Calu3 (cell line): ENCODE measurements at places on chromosomes 6 and 20. TPM values are rescaled to one million over a fixed set of nuclear protein-coding genes. Genes with fewer than 3 reads are reported as not detected.

C6orf52 gene
- not detected in 2 replicates for total RNA-seq

- DNase-seq = peak; percentile 46
These were observed 50.2 kb downstream of the STK35 start for GRCh38 chr20:2151858-2152281.

DNA sequence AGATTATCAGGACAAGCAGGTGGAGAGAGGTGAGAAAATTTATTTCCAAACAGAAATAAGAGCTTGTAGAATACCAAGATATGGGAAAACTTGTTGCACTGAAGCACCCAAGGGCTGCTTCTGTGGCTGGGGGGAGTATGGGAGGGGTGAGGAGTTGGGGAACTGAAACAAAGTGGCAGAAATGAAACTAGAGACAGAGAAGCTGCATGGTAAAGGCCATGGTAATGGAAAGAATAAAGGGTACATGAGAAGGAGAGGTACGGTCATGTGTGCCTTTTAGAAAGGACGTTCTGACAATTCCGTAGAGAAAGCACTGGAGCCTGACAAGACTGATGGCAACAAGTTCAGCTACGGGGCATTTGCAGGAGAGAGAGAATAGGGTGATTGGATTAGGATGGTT is 51.6 kb upstream of the RIN2 start:
- no peak for DNase-seq

DNA sequence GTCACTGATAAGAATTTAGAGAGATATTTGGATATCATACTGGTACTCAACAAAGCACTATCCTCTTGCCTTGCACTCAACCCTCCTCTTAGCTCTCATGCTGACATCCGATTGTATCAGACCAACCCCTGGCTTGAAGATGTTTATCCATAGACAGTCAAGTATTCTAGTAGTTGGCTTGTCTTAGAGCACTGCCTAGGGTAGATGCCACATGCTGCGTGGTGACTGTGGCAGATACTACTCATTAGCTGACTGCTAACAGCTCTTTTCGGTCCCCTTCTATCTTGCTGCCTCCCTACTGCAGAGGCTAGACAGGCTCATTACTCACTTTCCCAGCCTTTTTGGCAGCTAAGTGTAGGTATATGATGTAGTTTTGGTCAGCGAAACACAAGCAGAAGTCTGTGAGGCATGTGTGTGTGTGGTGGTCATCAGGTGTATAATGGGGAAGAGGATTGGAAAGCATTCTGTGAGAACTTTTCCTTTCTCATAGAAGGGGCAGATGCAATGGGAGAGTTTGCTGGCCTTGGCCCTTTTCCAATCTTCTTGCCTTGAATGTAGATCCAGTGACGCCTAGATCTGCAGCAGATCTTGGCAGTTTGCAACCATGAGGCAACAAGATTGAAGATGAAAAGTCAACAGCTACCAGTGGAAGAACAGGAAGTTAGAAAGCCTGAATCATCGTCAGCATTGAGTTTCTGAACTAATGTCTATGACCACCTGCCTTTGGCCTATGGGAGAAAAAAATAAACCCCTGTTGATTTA is 4.4 kb upstream of the IFNGR1 start:
- peak; percentile 12 for DNase-seq

ZBTB46 gene
- 2.5 and 3.2 TPM in 2 replicates for total RNA-seq

DNA sequence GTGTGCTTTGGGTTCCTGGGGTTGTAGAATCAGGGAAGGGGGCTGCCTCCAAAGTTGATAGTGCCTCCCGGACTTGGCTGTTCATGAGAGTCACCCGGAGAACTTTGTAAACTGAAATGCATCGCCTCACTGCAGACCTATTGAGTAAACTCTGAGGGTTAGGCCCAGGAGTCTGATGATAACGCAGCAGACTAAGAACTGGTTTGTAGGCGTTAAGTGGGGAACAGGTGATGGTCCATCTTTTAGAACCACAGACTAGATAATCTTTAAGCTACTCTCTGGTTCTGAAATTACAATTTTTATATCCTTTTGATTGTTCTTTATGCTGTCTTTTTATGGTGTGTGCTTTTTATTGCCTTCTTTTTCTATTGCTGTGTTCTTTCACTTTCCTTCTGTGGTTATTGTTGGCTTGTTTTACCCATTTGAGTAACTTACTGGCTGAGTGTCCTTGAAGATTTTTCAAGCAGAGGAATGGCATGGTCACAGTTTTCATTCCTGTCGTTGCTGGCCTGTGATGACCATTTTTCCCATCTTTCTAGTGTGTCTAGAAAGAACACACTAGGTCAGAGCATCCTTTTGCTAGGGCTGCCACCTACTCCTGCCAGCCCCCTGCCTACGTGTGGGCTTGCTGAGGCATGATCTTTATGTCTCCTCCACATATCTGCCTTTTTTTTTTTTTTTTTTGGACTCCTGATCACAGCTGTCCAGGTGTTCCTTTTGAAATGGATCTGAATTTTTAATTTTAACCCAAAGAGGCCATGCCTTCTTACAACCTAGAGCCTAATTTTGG is 30.9 kb downstream of the LRRC1 start:
- DNase-seq = no peak

- peak; percentile 22 for DNase-seq
These were observed 425.1 kb upstream of the JAG1 start for GRCh38 chr20:11098888-11099287.

GRCh38 chr6:91279740-91280493 is 693.0 kb upstream of the MAP3K7 start:
- DNase-seq = no peak

LYRM2 gene
- 36.8 and 37.6 TPM in 2 replicates for total RNA-seq

GRCh38 chr20:60446267-60447111 is 488.3 kb downstream of the CDH26 start:
- DNase-seq = no peak

CST3 gene
- 95.7 and 107 TPM in 2 replicates for total RNA-seq

CTAGE9 gene
- not detected in 2 replicates for total RNA-seq

OVOL2 gene
- total RNA-seq = 7.4 and 8.4 TPM in 2 replicates

SLC17A1 gene
- total RNA-seq = not detected in 2 replicates

DNA sequence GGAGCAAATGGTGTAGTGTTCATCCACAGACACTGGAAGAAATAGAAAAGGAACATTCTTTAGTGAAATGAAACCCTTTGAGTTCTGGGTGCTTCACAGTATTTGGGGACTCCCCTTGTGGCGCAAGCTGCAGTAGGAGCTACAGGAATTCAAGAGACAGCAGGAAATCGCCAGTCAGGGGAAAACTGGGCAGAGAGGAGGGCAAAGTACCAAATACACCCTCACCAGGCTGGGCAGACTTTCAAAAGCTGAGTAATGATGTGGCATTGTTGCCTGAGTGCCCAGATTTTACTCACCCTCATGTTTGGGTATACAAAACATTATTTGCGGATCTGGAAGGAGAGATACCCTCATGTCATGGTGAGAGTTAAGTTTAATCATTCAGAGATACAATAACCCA is 97.9 kb downstream of the SOD2 start:
- DNase-seq = peak; percentile 62

DNA sequence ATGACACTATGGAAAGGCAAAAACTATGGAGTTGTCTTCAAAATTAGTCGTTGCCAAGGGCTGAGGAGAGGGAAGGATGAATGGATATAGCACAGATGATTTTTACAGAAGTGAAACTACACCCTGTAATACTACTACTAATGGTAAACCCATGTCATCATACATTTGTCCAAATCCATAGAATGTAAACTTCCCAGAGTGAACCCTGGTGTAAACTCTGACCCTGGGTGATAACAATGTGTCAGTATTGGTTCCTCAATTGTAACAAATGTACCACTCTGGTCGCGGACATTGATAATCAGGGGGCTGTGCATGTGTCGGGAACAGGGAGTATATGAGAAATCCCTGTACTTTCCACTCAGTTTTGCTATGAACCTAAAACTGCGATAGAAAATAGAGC is 72.2 kb downstream of the CNBD2 start:
- DNase-seq = no peak

TRIM15 gene
- total RNA-seq = 11.8 and 13.5 TPM in 2 replicates

DNAH8 gene
- 0.05 TPM in 1 of 2 replicates, not detected in the other for total RNA-seq

ALDH8A1 gene
- 0.68 and 1.5 TPM in 2 replicates for total RNA-seq

BPIFB2 gene
- not detected in 2 replicates for total RNA-seq

KHDC1L gene
- total RNA-seq = not detected in 2 replicates

GRM1 gene
- 0.12 TPM in 1 of 2 replicates, not detected in the other for total RNA-seq

BCAS1 gene
- 11.1 and 16.9 TPM in 2 replicates for total RNA-seq

- DNase-seq = no peak
These were observed 66.2 kb downstream of the GMDS start for GRCh38 chr6:2179241-2179640.

ARMC12 gene
- not detected in 2 replicates for total RNA-seq

- DNase-seq = no peak
These were observed 81.0 kb upstream of the FLRT3 start for GRCh38 chr20:14418376-14418775.

DNA sequence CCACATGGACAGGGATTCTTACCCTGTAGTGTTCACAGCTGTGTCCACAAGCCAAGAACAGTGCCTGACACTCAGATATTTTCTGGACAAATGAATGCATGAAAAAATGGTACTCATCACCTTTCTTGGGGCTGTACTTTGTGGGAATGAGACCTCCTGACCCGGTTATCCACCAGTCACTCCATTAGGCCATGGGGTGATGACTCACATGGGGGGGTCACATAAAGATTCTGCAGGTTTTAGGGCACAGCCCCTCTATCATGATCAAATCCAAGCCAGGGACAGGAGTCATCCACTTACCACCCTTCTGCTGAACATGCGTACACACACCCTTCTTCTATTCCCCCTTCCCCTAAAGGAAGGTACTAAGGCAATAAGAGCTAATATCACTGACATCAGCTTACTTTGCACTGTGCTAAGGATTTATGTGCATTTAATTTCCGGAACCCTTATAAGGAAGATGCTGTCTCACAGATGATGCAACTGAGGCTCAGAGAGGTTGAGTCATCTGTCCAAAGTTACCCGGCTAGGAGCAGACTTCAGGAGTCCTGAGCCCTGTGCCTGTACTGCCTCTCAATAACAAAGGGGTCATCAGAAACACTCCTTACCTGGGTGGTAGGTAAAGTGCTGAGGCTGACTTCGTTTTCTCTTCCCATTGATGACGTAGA is 107.8 kb downstream of the NFATC2 start:
- DNase-seq = peak; percentile 18

GGTLC1 gene
- not detected in 2 replicates for total RNA-seq

SUMO4 gene
- 1.4 and 2.9 TPM in 2 replicates for total RNA-seq

GRCh38 chr6:163444077-163444476 is 29.6 kb downstream of the QKI start:
- DNase-seq = no peak

DNA sequence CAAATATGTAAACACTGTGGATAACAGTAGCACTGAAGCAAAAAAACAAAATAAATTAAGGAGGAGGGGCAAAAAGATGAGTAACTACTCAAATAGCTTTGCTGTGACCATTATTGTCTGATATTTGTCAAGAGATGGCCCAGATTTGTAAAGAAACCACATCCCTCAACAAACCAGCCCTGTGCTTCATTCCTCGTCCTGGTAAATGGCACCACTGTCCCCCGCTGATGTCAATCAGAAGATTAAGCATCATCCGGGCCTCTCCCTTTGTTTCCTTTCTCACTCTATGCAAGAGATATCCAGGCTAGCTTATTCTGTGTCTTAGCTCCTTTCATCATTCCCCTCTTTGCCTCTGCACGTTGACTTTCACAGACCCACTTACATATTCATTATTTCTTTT is 259.0 kb downstream of the SYNE1 start:
- DNase-seq = no peak

SLC12A5 gene
- total RNA-seq = 2.1 and 2.2 TPM in 2 replicates

- no peak for DNase-seq
These were observed 104.6 kb downstream of the DLL1 start for GRCh38 chr6:170186006-170186935.

PSORS1C2 gene
- not detected in 2 replicates for total RNA-seq

DNA sequence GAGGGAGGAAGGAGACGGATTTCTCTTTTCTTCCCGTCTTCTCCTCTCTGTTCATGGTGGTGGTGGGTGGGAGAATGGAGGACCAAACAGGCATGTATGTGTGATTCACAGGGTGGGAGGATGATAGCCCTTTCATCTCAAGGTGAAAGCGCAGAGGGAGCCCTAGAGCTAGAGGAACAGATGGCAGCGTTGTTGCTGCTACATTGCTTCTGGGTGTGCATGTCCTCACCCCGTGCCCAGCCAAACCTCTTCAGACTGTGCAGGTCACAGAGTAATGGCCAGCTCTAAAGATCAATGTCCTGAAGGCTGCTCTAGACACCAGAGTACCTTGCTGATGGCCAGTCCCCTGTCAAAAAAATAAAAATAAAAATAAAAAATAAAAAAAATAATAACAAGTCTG is 301.8 kb downstream of the TBC1D7 start:
- DNase-seq = no peak

BRD2 gene
- 351 and 356 TPM in 2 replicates for total RNA-seq

DNA sequence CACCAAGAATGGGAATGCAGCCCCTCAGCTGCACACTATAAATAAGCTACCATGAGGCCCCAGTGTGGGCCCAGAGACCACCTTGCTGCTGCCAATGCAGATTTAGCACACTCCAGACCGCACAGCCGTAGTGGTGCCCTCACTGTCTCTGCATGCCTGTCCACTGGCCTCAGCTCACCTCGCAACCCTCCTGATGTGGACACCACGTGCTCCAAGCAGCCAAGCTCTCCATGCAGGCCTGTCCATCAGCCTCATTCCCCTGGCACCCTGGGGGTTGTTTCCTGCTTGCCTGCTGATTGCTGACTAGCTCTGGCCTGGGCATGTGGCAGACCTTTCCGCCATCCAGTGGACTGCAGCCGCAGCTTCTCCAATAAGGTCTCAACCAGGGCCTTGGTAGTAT is 36.2 kb downstream of the ZBTB9 start:
- no peak for DNase-seq

C6orf163 gene
- total RNA-seq = 5.9 TPM in 2 replicates

DNA sequence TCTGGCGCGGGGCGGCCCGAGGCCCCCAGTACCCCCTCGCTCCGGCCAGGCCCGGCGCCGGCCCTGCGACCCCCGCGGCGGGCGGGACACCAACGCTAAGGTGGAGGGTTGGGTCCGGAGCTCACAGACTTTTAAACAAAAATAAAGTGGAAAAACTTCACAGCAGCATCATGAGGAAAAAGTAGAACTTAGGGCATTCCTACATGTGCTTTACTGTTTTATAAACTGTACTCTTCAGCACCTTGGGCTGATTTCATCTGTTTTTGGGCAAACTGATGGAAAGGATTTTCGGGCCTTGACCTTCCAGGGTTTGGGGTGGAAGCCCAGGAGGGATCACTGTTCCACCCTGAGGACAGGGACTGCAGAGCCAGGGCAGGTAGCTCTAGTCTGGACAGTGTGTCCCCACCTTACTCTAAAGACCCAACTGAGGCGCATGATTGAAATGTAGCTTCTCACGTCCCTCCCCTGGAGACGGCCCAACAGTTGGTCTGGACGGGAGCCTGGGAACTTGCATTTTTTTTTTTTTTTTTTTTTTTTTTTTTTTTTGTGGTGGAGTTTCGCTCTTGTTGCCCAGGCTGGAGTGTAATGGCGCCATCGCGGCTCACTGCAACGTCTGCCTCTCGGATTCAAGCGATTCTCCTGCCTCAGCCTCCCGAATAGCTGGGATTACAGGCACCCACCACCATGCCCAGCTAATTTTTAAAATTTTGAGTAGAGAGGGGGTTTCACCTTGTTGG is 740 bp downstream of the NELFCD start:
- peak; percentile 25 for DNase-seq

- peak; percentile 21 for DNase-seq
These were observed 42.9 kb upstream of the SPACA1 start for GRCh38 chr6:88004707-88005106.
